ENCODE measurements at places on chromosomes 7 and 10. TPM values are rescaled to one million over a fixed set of nuclear protein-coding genes. Genes with fewer than 3 reads are reported as not detected.

GRCh38 chr10:37263304-37263703 lies 137.9 kb downstream of the ANKRD30A start:
- DNase-seq: no peak

- no peak for DNase-seq
Measured at GRCh38 chr7:131424219-131424822, 96.6 kb downstream of the MKLN1 start.

- DNase-seq: no peak
Measured at GRCh38 chr7:127731431-127732080, 79.6 kb downstream of the SND1 start.

DNA sequence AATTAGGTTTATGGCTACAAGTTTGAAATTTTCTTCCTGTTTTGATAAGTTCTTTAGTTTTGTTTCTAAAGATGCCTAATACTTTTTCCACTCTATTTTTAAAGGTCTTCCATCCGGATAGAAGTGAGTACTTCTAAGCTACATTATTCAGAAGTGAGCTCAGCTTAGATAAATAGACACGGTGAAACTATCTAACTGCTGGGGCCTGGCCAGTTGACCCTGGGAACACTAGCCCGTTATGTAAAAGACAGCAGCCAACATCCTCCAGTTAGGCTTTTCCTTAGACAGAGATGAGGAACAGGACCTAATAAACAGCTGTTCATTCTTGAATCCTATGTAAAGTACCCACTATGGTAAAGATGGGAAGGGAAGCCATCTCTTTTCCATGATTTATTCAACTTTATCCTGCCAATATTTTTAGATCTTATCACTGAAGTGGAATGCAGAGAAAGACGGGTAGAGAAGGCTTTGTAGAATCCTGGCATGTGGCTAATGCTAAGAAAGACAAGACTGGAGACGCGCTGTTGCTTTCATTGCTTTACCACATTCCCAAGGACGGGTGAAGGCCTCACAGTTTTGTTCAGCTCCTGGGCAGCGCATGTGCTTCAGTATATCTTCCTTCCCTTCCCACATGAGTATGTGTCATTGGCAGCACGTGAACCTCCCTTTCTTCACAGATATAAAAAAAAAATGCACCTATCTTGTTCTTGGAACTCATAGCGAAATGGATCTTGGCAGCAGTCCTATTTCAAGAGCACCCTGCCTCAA lies 340.0 kb upstream of the MEOX2 start:
- peak; percentile 17 for DNase-seq

- DNase-seq: no peak
Measured at GRCh38 chr10:77196614-77197013, 441.0 kb downstream of the KCNMA1 start.

DNA sequence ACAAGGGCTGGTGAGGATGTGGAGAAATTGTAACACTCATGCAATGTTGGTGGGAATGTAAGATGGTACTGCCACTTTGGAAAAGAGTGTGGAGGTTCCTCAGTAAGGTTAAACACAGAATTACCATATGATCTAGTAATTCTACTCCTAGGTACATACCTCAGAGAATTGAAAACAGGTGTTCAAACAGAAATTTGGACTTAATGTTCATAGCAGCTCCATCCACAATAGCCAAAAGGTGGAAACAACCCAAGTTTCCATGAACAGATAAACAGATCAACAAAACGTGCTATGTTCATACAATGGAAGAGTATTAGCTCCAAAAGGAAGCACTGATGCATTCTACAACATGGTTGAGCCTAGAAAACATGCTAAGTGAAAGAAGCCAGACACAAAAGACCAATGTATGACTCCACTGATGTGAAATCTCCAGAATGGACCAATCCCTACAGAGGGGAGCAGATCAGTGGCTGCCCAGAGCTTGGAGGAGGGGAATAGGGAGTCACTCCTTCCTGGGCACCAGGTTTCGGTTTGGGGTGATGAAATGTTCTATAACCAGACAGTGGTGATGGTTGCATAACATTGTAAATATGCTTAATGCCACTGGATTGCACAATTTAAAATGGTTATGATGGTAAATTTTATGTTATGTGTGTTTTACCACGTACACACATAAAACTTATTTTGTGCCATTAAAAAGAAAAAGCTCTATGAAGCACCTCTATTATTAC lies 5.7 kb upstream of the WDR86 start:
- no peak for DNase-seq

- DNase-seq: peak; percentile 74
Measured at GRCh38 chr10:101602761-101603398, 14.8 kb downstream of the DPCD start.

GPR37 gene
- total RNA-seq: 0.09 TPM

TRPV5 gene
- not detected for total RNA-seq

DNA sequence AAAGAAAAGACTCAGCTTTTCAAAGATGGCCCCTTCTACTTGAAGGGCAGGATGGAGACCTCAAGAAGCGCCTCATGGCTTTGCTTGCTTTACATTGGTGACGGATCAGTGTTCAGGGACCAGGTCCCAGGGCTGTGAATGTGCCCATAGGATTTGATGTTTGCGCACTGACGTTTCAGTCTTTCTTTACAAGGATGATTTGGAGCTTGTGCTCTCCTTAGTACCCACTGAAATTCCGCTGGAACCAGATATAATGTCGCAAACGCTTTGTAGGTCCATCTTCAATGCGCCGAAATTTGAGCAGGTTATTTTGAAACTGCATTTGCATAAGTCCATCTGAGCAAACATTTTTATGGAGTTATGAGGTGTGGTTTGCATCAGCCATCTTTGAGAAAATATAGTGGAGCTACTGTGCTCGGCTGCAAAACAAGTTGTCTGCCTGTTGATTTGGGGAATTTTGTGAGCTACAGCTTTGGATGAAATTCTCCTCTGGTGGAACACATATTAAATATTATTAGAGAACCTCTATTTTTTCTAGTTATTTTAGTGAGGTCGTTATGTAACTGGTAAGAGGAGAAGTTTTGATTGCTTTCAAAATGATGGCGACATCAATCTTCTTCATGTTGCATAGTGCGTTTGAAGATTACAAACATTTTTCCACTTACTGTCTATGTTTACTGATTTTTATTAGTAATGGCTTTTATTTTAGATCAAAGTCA lies 2.4 kb downstream of the RBM20 start:
- no peak for DNase-seq

- DNase-seq: no peak
Measured at GRCh38 chr7:64879086-64879730, 23.9 kb upstream of the ZNF273 start.

GRCh38 chr7:139103057-139103815 lies 6.3 kb downstream of the ZC3HAV1 start:
- no peak for DNase-seq

DNA sequence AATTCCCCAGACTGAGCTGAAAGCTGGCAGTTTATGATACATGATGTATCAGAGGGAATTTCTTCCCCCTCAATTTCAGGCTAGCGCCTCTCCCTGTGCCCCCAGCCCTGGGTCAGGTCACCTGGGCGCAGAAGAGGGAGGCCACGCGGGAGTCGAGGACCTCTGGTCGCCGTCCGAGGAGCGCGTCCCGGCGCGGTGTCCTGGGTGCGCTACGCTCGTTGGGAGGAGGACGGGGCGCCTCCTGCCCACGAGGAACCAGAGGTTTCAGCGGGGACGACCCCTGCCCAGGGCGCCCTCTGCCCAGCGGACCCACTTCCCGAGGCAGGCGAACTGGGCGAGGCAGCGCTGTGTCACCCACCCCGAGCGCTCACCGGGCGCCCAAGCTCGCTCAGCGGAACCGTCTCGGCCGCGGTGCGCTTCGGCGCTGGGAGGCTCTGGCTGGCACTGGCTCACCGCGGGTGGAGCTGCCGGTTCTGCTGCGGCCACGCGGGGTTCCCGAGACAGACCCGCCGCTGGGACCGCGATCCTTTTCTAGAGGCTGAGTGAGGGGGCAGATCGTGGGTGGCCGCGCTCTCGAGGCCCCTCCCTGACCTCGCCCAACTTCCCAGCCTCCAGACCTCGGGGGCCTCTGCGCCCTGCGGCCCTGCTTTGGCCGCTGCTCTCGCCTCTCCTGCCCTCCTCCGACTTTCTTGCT lies at the start of gene FAM237B:
Gene FAM237B (minus strand): TSS at position 504 of the 694 bp plus-strand sequence. CDS start 1,556 bp downstream, outside the sequence.
- DNase-seq: no peak

OR2A42 gene
- total RNA-seq: not detected

GRCh38 chr7:108322046-108322445 lies 134.2 kb downstream of the NRCAM start:
- DNase-seq: no peak

DNA sequence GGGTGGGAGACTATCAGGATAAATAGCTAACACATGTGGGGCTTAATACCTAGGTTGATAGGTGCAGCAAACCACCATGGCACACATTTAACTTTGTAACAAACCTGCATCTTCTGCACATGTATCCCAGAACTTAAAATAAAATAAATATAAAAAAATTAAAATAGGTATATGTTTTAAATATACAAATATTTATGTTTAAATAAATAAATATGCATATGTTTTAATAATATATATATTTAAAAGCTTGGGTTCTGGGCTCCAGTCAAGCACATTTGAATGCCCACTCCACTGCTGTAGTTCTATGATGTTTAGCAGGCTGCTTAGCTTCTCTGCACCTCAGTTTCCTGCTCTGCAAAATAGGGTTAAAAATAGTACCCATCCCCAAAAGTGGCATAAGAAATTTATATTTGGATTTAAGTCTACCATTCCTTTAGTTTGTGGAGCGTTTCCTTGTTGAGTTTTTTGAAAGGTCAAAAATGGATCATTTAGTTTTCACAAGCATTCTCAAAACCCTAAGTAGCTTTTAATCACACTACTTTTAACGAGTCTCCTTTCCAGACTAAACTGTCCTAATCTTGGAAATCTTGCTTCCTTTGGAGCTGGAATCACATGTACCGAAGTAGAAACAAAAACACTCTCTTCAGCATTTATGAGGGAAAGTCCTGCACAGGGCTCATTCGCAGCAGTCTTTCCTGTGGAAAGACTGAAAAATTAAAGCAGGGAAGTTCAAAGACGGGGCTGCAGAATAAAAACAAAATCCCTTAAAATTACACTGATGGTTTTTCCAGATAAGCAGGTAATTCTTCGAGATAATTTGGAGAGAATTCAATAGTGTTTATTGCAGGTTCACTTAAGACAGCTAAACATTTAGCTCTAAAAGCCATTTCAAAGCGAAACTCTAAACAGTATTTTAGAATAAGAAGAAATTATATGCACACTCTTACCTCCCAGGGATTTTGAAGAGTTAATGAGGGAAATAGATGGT lies 111.7 kb upstream of the LYZL1 start:
- DNase-seq: no peak

GRCh38 chr10:6068006-6068405 lies 5.8 kb upstream of the IL2RA start:
- no peak for DNase-seq

DNA sequence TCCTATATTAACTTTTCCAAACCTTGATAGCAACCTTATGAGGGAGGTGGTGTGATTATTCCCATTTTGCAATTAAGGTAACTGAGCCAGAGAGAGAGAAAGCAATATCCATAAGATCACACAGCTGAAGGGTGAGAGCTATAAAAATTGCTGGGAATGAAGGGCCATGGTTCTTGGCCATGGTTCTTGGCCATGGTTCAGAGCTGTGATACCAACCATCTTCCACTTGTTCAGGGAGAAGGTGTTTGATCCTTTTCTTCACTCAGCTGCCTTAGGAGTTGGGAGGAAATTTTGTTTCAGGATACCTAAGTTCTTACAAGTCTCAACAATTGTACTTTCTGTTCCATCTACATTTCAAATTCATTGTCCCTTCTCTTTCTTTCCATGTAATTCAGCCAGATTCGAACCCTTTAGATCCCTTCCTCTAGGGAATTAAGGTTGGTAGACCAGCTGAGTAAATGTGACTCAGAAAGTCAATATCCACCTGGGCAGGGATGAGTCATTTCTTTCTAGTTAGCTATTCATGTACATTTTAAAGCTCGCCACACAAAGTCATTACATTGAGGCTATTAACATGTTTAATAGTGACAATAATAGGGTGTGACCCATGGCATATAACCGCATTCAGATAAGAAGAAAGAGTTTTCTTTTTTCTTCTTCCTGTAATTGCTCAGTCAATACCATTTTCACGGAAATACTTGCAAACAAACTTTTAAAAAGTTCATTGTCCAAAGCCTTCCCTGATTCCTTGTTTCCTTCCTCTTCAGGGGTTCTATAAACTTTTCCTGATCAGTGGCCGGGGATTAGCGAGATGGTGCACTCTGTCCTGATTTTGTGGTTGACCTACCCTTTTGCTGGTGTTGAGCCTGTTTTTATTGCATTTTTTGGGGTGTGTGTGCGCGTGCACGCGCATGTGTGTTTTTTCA lies 143.4 kb downstream of the TCF7L2 start:
- no peak for DNase-seq

DNA sequence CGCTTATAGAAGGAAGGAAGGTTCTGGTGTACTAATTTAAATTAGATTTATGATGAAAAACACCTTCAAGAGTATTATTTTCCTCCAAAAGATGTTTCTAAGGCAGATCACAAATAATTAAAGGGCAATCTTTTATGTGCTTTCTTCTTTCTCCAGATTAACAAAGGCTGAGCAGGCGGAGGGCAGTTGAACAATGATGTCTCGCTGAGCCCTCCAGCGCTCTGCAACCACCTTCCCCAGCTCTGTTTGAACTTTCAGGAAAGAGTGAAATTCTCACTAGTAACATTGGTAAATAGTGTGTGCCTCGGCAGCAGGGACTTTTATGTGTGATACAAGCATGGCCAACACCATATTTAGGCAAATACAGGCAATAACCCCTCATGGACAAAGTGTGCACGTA lies 379.1 kb upstream of the MKI67 start:
- no peak for DNase-seq

DNA sequence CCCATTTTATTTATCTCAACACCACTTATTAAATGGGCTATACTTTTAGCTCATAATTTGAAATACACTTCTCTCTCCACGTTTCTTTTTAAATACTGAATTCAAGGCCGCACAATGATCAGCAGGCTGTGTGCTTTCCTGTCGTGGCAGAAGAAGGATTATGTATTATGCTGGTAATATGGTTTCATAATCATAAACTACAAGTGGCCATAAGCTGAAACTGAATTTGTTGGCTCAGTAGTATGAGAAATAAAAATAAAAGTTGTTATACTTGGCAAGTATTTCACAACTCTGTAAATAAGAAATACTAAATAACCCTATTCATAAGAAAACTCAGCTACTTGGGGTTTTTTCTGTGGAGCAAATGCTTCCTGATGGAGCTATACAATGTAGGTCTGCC lies 313.6 kb downstream of the DOCK4 start:
- DNase-seq: no peak

GRCh38 chr10:3010816-3011460 lies 56.4 kb upstream of the PFKP start:
- no peak for DNase-seq
